ENCODE measurements at places on chromosomes 3 and 15.

DNA sequence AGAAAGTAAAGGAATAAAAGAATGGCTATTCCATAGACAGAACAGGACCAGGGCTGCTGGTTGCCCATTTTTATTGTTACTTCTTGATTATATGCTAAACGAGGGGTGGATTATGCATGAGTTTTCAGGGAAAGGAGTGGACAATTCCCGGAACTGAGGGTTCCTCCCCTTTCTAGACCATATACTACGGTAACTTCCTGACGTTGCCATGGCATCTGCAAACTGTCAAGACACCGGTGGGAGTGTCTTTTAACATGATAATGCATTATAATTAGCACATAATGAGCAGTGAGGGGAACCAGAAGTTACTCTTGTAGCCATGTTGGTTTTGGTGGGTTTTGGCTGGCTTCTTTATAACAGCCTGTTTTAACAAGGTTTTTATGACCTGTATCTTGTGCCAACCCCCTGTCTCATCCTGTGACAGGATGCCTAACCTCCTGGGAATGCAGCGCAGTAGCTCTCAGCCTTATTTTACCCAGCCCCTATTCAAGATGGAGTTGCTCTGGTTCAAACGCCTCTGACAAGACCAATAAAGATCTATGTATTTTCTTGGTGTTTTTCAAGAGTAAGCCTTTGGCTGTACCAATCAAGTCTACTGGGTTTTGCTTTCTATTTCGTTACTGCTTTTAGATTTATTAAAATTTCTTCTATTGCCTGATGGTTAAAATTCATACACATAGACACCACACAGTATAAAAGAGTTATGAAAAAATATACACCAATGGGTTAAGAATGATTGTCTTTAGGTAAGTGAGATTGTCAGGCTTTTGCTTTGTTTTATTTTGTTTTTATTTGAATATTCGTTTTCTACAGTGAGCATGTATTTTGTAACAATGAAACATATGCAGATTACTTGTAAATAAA, 37.4 kb upstream of the CTDSPL start:
- DNase-seq = no peak

- DNase-seq = no peak
These were observed 205.0 kb downstream of the RPLP1 start for GRCh38 chr15:69657626-69658025.

DNA sequence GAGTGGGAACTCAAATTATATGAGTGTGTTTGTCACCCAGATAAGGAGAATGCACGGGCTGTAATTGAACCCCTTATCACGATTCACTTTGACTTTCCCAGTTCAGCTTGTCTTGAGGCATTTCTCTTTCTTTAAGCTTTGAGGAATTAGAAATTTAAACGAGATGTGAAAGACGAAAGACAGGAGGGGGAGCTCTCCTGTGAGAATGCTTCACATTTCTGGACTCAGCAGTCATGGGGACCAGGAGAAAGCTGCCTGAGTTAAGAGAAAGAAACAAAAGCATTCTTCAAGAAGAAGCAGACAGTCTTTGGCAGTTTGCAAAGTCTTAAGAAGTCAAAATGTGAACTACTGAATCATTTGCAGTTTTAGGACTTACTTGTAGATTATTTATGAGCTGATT, 205.6 kb downstream of the NECTIN3 start:
- no peak for DNase-seq

DNA sequence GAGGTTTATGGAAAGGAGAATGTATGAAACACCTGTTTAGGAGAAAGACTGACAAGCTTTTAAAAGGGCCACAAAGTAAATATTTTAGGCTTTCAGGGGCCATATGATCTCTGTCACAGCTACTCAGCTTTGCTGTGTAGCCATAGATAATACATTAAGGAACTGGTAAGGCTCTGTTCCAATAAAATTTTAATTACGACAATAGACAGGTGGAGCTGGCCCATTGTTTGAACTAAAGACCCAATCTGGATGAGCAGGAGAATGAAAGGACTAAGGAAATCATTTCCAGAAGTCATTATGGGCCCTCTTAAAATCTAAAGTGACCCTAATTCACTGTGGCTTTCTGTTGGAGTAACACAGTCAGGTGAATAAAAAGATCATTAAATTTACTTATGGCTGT, 48.5 kb upstream of the SLC12A8 start:
- no peak for DNase-seq

DNA sequence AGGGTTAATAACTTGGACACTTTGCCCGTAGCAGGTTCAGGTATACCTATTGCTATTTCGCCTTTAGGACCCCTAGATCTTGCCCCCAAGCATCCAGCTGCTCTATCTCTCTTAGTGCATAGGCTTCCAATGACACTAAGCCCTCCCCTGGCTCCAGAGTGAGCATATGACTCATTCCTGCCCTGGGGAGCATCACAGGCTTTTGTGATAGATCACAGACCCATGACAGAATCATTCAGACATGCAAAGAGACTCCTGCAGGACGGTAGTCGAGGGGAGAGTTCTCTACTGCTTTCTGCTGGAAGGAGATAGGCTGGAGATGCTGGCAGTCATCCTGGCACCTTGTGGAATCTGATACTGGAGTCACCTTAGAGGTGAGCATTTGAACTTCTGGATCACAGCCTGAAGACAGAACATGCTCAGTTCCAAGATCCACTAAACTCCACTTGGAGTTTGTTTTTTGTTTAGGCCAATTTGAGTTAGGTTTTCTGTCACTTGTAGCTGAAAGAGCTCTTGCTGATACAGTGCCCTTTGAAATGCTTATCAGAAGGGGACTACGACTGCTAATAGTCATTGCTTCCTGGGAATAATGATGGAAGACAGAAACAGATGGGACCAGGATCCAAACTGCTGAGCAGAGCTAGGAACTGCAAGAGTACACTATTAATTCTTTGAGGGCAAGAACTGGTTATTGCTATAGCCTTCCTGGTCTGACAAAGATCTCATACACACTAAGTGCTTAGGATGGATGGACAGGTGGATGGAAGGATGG, 11.0 kb downstream of the LYSMD2 start:
- peak; percentile 19 for DNase-seq

DNA sequence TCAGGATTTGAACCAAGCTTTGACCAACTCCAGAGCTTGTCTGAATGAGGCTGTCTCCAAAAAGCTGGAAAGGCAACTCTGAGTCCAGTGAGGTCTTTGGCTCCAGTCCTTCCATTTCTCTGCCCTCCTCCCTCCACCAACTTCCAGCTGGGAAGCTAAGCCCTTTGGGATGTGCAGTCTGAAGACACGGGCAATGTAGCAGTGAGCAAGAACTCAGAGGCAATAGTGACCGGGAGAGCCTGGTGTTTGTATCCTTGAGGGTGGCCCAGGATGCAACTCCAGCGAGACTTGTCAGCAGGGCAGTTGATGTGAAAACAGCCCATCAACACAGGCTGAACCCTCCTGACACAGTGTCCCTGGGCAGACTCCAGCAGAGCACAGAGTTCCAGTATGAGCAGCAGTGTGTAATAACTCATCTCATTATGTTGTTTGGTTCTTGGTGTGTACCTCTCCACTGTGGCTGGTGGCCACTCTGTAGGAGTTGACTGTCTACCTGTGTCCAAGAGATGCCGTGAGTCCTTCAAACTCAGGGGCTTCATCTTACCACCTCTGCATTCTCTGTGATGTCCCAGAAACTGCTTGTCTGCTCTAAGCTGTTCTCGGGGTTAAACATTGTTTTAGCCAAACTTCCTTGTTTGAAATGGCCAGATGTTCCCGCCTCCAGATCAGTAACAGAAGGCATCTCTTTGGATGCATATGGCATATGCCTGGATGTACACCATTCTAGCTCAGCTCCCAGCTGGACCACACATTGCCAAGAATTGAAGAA, 6.6 kb downstream of the CDCP1 start:
- DNase-seq = no peak

DNA sequence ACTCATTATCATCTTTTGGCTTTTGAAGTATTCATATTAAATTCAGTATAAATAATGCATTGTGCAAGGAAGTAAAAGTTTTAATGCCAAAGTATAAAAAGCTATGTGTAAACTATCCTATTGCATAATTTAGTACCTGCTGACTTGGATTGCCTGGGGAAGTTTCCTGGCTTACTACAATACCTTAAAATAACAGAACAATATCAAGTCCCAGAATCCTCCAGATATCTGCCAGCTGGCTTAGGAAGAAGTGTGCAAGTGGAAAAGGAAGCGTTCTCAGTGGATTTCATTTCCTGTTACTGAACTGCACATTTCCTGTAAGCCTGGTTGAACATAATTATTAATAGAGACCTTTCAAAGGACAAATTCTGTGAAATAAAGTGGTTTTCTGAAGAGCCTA, 236.7 kb downstream of the ADAMTSL3 start:
- no peak for DNase-seq

- DNase-seq = no peak
These were observed 100.0 kb downstream of the MME start for GRCh38 chr3:155179966-155180757.

GRCh38 chr15:74127255-74127953, 3.0 kb upstream of the ISLR2 start:
- DNase-seq = peak; percentile 98

DNA sequence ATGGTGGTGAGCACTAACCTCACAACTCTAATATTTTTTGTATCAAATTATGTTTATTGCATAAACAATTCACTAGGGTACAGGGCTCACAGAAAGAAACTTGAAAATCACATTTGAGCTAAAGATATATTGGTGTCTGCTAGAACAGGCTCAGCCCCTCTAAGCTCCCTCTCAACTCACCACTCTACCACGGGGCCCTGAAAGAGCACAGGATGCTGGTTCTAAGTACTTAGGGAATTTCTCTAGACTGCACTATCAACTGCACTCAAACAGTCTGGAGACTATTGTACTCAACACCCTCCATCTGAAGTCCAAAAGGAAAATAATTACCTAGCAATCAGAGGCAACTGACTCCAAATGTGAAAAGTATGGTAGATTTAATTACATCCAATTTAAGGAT, 98.7 kb upstream of the STRIT1 start:
- DNase-seq = no peak

DNA sequence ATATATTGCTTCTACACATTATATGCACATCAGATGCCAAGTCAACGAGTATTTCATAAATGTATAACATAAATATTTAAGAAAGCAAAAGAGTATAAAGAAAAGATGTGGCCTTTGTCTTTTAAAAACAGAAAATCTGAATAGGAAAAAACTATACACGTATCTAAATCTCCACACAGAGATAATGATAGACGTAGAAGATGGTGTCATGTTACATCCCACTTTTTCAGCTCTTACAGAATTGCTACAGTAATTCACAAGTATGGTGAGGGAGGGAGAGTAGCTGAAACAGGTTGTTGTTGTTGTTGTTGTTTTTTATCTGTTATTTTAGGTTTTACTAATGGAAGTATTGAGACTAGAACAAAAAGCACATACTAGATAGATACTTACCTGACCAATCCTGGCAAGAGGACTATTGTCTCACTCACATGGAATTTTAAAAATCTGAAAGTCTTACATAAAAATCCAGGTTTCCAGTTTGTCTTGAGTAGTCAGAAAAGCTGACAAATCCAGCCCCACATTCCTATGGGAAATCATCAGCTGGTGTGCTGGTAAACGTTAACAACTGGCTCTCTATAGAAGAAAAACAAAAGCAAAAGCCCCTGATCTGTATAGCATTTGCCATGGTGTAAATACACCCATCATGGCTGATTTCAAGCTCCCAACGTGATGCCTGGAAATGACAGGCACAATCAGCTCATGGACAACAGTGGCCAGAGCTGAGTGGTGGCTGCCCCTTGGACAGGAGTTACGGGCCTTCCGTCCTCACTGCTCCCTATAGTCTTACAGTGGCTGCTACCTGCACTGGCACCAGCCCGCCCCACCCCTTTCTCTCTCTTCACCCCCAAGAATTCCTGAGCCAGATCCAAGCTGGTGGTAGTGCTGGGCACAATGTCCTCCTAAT, 47.4 kb upstream of the VGLL4 start:
- DNase-seq = no peak

DNA sequence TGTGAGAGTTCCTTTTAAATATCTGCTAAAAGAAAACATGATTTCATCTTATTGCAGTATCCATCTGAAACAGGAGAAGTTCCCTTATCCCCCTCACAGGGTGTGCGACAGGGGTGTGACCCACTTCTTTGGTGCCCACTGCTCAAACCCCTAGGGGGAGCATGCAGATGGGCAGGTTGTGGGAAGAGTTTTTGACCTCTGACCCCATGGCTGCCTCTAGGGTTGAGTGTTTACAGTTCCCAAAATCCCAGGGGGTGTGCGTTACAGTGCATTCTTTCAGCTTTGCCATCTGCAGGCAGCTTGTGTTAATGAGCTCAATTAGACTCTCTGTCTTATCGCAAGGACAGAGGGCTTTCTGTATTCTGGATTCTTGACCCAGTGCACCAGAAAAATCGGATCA, 443.2 kb upstream of the FRG2C start:
- no peak for DNase-seq

DNA sequence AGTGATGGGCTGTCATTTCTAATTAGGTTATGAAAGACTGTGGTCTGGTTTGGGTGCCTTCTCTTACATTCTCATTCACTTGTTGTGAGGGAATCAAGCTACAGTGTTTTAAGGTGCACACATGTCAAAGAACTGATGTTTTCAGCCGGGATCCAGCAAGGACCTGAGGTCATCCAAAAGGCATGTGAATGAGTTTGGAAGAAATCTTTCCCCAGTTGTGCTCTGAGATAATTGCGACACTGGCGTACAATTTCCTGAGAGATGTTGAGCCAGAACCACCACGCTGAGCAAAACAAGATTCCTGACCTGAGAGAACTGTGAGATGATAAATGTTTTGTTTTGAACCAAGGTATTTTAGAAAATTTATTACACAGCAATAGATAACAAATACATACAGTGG, 295.3 kb upstream of the SLITRK3 start:
- no peak for DNase-seq

DNA sequence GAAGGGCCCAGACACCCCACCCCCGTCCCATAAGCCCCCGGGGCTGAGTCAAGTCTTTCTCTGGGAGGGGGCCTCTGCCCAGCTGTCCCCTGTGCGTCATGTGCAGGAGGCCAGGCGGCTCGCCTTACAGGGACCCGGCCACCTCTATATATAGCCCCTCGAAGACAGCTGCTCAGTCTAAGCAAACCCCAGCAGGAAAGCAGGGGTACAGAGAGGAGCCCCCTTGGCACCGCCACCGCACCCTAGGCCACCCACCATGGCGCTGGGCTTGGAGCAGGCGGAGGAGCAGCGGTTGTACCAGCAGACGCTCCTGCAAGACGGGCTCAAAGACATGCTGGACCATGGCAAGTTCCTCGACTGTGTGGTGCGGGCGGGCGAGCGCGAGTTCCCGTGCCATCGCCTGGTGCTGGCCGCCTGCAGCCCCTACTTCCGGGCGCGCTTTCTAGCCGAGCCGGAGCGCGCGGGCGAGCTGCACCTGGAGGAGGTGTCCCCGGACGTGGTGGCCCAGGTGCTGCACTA, at the start of gene KLHL40:
TSS of gene KLHL40 (plus strand) at position 175 of the 519 bp plus-strand sequence. CDS start at position 257, 82 bp downstream.
- DNase-seq = no peak

DNA sequence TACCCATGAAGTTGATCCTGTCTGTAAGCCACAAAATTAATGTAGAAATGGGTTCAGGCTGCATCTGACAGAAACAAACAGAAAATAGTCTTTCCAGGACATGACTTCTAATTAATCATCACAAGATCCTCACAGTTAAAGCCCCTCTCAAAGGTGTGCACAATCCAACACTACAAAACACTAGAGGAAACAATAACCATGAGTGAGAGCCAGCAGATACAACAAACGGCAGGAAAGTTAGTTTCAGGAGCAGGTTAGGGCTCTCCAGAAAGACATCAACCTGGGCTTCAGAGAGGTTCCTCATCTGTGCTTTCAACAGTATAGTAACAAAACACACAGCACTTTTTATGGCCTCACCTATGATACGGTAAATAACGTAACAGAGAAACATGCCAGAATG, 42.8 kb downstream of the DPH3 start:
- DNase-seq = no peak

- DNase-seq = no peak
These were observed 465.3 kb upstream of the AGTR1 start for GRCh38 chr3:148232389-148232788.
